HuH-7 (cell line): ENCODE measurements at places on chromosomes 2 and 18.

- DNase-seq: peak; percentile 70
Measured at GRCh38 chr2:1550658-1551316, 137.5 kb downstream of the TPO start.

DNA sequence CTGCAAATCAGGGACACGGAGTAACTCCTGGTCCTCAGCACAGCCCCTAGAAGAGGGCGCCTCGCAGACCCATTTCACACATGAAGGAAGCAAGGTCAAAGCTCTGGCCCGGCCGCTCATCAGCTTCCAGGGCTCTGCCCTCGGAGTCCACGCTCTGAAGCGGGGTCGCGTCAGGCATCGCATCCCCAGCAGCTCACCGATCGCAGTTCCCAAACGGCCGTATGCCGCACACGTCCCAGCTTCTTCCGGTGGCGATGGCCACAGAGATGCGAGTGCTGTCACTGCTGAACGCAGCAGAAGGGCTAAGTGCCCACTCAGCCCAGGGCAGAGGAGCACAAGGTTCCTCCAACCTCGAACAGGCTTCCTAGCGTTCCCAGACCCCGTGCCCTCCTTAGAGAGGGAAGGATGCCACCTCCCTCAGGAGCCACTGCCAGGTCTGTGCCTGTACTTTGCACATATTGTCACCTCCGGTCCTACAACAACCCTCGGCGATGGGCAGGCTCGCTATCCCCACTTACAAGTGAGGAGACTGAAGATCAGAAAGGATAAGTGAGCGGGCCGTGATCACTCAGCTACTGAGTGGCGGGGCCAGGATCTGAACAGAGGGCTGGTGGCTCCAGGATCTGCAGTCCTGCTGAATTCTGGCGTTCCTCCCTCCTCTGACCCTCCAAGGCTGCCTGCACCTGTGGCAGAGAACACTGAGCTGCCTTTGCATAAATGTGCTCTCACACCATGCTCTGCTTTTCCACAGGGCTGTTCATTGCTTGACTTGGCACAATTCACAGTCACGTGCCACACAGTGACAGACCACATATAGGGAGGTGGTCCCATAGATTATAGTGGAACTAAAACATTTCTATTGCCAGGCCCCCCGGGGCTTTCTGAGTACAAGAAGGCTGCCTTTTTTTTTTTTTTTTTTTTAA lies 71.4 kb downstream of the COPS8 start:
- no peak for DNase-seq

DNA sequence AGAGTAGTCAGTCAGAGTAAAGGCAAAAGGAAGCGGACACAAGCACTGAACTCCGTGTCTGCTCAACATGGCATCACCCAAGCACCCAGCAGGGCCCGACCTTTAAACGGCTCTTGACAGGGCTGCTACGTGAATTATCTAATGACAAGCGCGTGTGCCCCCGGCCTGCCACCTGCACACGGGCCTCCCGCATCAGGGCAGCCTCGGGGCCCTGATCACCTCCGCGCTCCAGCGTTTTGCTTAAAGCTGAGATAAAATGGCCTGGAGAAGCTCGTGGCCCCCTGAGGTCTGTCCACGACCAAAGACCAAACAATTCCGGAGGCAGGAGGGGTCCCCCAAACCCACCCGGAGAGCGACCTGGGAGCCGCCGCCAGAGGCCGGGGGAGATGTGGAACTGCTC lies 376 bp downstream of the NDUFA10 start:
- peak; percentile 16 for DNase-seq

- DNase-seq: no peak
Measured at GRCh38 chr2:44553456-44553855, 191.7 kb downstream of the CAMKMT start.

DNA sequence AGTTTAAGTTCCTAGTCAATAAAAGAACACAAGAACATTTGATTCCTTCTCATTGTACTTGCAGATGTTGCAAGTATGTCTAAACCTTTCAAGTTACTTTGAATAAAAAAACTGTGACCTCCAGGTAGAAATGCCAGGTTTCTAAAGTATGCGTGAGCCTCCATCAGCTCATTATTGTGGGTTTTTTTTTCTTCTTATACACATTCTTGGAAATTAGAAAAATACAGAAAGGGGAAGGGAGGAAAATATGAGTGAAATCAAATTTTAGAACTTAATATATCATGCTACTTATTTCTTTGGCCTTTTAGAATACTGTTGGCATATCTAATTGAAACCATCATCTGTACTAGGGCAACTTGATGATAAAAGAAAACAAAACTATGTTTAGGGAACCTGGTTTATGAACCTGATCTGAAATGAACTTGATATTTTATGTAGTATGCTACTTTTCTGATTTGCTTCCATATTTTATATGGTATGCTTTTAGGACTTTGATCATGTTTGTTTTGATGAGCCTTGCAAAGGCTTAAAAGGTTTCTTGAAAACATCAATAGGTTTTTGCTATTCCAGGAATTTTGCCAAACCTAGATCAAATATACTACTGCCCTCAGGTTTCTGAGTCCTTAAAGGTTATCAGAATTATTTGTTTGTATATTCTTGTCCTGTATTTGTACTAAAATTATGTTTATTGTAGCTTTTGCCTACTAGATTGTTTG lies 130.7 kb upstream of the MAP3K20 start:
- DNase-seq: no peak

DNA sequence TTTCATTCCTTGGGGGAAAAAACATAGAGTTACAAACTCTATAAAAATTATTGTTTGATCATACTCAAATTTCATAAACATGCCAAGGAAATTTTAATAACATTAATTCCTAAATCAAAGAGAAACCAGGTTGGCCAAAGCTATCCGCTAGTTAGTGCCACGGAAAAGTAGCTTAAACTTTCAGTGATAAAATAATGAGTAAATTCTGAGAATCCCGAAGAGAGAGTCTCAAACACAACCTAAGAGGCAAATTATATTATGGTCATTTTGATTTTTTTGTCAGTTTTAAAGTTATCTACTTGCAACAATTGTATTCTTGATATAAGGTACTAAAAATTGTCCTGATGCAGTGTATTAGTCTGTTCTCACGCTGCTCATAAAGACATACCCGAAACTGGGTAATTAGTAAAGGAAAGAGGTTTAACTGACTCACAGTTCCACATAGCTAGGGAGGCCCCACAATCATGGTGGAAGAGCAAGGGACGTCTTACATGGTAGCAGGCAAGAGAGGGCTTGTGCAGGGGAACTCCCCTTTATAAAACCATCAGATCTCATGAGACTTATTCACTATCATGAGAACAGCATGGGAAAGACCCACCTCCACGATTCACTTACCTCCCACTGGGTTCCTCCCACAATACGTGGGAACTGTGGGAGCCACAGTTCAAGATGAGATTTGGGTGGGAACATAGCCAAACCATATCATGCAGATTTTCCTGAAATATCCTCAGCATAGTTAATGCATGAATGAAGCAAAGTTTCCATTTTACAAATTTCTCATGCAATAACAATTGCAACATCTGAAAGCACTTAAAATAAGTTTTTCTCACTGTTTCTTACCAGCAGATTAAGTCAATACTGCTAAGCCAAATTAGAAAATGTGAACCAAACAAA lies 205.9 kb upstream of the STK17B start:
- no peak for DNase-seq

- no peak for DNase-seq
Measured at GRCh38 chr18:74994502-74995418, 214.2 kb downstream of the PTGR3 start.

DNA sequence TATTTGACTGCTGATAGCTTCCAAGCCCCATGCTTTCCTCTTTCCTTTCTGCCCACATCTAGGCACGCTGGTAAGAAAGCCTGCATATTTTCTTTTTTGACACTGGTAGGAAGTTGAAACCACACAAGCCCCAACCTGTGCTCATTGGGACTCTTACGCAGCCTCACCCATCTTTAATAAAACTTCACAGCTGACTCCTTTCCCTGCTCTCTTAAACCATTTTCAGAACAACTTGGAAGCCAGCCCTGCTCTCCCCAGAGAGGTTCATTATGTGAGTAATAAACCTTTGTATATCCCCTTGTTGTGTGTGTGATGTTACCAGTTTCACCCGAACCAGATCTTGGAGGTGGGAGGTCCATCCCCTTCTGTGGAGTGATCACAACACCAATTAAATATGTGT lies 268.4 kb downstream of the GPD2 start:
- DNase-seq: no peak

DNA sequence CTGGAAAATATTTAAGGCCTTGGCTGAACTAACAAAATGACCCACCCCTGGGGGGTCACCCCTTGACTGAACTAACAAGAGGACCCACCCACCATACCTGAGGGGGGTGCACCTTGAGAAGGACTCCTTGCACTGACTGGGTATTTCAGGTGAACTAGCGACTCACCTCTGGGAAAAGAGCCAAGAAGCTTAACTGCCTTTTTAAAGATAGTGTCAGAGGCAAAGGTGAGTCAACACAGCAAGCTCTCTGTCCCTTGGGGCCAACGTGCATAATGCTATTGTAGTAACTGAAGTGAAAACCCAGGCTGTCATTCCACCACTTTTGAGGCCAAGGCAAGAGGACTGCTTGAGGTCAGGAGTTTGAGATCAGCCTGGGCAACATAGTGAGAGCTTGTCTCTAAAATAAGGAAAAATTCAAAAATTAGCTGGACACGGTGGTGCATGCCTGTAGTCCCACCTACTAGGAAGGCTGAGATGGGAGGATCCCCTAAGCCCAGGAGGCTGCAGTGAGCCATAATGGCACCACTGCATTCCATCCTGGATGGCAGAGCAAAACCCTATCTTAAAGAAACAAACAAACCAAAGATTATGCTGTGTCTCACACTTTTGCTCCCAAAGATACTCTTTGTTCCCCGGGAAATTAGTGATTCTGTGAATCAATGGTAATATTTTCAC lies 36.4 kb upstream of the ZCCHC2 start:
- no peak for DNase-seq

- DNase-seq: no peak
Measured at GRCh38 chr2:143284087-143284675, 155.0 kb downstream of the ARHGAP15 start.

GRCh38 chr2:239265681-239266433 lies 135.0 kb downstream of the HDAC4 start:
- no peak for DNase-seq

DNA sequence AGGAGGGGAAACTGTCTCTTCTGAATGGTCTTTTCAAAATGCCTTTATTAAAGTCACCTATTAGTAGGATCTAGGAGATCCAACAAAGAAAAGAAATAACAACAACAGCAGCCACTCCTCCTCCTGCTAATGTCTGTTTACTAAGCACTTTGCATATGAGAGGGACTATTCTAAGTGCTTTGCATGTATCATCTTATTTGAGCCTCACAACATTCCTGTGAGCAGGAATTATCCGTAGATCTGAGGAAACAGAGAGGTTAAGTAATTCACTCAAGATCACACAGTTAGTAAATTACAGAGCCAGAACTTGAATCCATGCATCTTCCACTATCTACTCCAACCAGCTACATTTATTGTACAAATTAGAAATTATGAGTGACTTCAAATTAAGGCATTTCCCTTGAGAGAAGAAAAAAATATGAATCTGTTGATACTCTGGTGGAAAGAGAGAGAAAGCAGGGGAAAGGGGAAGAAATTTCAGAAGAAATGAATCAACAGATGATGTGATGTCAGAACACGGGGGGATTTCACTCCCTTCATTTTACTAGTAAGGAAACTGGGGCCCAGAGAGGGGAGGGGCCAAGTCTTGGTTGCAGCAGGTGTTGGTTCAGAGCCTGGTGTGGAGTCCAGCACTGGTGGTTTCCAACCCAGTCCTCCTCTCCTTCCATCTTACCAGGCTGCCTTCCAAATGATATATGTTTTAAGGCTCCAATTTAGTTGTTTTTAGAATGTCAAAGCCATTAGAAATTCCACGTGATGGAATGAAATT lies 49.7 kb downstream of the TSN start:
- no peak for DNase-seq

DNA sequence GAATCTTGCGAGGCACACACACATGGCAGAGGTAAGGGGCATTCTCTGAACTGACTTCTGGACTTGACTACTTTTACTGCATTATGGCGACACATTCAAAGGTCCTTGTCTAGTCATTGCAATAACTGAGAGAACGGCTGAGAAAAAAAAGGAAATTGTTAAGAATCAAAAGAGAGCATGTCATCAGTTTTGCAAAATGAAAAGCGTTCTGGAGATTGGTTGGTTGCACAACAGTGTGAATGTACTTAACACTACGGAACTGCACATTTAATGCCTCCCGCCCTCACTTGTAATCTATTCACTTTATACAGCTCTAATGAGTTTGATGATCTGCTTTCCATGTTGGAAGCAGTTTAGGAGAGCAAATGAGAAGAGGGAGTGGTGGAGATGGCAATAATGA lies 68.5 kb upstream of the NFU1 start:
- DNase-seq: no peak

GRCh38 chr2:145258903-145259579 lies 739.1 kb upstream of the ZEB2 start:
- no peak for DNase-seq

DNA sequence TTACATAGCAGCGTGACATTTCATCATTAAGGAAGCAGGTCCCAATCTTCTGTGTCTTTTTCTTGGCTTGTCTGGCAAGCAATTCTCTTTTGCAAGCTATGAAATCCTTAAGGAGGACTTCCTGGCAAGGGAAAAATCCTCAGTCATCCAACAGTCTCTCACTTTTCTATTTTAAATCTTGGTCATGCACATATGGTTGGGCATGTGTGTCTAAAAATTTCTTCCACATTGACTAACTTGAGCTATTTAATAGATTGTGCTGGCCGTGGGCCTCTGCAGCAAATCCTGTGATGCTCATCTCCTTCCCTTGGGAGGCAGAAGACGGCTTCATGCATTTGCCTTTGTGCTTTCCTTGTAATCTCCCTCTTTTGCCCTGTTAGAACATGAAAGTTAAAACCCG lies 634.3 kb upstream of the FANCL start:
- DNase-seq: no peak

DNA sequence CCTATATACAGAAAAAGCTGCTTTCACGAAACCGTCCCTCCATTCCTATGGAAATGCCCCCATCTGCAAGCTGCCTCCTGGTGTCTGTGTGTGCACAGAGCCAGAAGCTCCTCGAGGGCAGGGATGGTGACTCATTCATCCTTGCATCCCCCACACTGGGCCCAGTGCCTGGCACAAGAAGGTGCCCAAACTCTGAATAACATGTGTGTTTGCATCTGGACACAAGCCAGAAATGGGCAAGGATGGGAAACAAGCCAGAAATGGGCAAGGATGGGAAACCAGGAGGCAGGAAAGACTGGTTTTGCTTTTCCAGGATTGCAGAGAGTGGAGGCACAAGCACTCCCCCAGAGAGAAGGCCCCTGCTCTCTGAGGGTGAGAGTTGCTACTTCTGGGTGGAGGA lies 313.9 kb downstream of the CELF4 start:
- no peak for DNase-seq

DNA sequence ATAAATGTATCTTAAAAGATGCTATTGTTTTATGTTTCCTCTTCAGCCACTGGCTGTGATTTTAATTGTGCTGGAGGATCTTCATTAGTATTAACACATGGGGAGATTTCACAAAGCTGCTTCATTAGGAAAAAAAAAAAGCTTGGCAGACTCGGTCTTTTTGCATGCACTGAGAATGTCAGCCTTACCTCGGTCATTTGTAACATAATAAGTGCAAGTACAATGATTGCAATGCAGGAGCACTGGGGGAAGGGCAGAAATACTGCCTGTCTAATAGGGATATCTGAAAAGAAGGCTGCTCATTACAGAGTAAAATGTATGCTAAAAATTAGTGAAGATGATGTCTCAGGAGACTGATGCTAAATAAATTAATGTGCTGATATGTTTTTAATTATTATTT lies 1.3 kb upstream of the BAZ2B start:
- peak; percentile 45 for DNase-seq

- no peak for DNase-seq
Measured at GRCh38 chr2:75844651-75845050, 133.9 kb upstream of the GCFC2 start.

- DNase-seq: no peak
Measured at GRCh38 chr2:29902356-29902755, 19.0 kb downstream of the ALK start.
